ENCODE measurements at places on chromosomes 11 and 22. TPM values are rescaled to one million over a fixed set of nuclear protein-coding genes. Genes with fewer than 3 reads are reported as not detected.

- DNase-seq, result no peak
These were observed 35.9 kb upstream of the NAV2 start for GRCh38 chr11:19676475-19677380.

DNA sequence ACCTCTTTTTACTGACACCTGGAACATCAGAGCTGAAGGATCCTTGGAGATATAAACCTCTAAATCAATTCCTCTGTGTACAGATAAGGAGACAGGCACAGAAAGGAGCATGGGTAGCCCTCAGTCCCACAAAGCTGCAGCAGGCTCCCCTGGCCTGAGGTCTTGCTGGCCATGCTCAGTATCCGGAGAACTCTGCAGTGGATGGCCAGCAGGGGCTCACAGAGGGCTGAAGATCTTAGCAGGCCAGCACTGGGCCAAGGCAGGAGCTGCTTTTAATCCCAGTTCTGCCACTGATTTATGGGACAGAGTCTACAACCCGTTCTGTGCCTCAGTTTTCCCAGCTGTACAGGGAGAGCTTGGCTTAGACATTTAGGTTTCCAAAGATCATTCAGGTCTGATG lies 52.6 kb upstream of the LRRC32 start:
- DNase-seq, result no peak

The GAL3ST1 gene
- total RNA-seq, result not detected

DNA sequence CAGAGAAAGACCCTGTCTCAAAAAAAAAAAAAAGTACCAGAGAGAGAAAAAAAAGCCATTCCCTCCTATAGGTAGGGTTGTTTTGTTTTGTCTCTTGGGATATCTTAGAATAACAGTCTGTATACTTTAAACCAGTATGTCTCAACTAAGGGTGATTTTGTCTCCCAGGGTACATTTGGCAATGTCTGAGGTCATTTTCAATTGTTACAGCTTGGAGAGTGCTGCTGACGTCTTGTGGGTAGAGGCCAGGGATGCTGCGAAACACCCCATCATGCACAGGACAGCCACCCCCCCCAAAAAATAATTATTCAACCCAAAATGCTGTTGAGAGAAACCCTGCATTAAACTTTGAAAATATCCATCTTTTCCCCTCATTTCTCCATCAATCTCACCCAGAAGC lies 56.1 kb upstream of the CRTAM start:
- no peak for DNase-seq

All from activated CD4-positive, alpha-beta memory T cell treated with anti-CD3 and anti-CD28 coated beads for 36 hours (primary cell).